Fibroblast of skin of scalp (primary cell): ENCODE measurements at places on chromosomes 16 and 17.

DNA sequence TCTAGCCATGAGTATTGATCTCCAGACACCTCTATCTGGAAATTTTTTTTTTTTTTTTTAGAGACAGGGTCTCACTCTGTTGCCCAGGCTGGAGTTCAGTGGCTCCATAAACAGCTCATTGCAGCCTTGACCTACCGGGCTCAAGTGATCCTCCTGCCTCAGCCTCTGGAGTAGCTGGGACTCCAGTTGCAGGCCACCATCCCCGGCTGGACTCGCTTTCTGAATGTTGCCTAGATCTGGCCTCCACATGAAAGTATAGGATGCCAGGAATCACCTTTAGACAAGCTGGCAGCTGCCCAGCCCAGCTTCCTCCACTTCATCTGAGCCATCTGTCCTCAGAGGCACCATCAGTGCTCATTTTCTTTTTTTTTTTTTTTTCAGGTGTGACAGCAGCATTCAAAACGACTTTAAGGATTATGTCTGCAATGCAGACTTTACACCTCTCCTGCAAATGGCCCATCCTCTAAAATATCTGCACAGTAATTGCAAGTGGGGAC, 6.4 kb upstream of the PRR14 start:
- no peak for DNase-seq

GRCh38 chr16:9235867-9236266, 144.4 kb downstream of the HAPSTR1 start:
- no peak for DNase-seq

DNA sequence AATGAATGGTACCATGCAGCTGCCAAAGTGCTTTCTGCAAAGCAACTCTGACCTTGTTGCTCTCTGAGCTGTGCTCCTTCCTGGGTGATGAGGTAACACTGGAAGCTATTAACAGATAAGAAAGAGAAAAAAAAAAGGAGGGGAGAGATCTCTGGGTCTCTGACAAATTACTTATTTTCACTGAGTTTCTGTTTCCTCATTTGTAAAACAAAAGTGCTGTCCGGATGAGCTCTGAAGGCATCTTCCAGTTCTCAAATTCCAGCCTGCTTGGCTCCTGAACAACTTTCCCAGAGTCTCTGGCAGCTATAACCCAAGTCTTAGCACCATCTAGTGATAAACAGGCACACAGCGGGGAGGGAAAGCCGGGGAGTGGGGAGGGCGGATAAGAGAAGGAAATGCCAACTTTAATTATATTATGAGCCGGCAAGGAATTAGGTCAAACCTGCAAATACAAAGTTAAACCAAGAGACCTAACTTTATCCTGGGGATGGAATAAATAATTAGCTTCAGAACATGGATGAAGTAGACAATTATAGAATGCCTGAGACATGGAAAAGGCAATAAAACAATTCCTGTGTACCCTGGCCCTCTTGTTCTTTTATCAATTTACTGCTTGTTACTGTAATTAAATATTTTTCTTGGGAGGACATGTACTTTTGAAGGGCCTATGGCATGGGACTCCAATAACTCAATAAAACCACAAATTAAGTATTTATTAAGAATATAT, 61.3 kb upstream of the KIFC3 start:
- DNase-seq: peak; percentile 82

GRCh38 chr17:27206447-27206846, 87.5 kb upstream of the WSB1 start:
- no peak for DNase-seq

- DNase-seq: no peak
These were observed 101.1 kb downstream of the MSI2 start for GRCh38 chr17:57357392-57357784.

- DNase-seq: no peak
These were observed 108.6 kb downstream of the CCT6B start for GRCh38 chr17:34852614-34853013.

DNA sequence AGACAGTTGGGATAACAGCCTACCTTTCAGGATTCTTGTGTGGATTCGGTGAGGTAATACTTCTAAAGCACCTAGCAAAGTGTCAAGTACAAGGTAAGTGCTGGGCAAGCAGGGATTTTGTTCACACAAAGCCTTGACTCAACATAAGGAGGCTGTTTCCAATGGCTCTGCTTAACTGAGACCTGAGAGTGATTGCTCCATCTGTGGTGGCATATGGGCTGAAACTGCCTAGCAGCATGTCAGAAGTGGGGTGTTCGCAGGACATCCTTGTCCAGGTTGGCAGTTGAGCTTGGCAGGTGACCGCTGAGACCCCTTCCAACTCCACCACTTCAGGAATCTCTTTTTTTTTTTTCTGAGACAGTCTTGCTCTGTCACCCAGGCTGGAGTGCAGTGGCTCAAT, 19.8 kb downstream of the IL4R start:
- DNase-seq: no peak

DNA sequence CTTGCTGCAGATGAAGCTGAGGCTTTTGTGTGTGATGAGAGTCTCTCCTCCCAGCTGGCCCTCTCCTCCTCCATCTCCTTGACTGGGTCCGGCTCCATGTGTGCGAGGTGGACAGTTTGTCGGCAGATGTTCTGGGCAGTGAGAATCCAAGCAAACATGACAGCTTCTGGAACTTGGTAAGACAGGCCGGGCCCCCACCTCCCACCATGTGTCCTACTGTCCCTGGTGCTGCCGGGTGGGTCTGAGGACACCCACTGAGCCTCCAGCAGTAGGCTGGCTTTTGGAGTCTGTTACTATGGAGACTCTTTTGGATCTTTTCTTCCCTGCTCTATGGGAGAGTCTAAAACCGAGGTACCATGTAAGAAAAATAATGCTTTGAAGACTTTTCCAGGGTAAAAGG, 12.7 kb downstream of the NUP85 start:
- DNase-seq: no peak

DNA sequence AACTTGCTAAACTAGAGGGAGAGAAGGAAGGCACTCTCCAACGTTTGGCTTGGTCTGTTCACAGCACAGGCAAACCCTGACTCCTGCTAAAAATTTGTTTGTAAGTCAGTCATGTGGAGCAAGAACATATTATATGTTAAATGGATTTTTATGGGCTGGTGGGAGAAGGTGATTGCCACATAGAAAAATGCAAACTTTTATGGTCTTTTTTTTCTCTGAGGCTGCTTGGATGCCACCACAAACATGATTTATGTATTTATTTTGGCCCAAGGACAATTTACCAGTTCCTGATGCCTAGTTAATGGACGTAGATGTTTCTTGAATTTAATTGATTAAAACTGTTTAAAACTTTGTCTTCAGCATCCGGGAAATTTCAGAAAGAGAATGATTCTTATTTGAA, 274.2 kb upstream of the MYOCD start:
- DNase-seq: peak; percentile 57

- DNase-seq: no peak
These were observed at the start of gene SMTNL2 for GRCh38 chr17:4584101-4584916. Gene SMTNL2 (plus strand): TSS chr17:4584529. CDS start chr17:4584606, 77 bp downstream.

DNA sequence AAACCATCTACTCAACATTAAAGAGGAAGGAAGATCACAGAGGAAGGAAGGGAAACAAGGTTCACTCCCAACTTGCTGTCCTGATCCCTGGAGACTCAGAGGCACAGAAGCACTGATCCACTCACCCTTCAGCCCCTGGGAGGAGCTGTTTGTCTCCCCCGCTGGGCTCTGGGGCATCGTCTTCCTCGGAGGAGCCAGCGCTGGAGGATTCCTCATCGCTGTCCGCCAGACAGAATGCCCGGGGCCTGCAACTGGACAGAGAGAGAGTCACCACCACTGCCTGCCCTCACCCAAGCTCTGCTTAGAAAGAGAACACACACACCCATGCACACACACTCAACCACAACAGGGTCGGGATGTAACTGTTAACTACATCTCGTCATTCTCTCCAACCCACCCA, 24.8 kb upstream of the ERN1 start:
- DNase-seq: no peak

DNA sequence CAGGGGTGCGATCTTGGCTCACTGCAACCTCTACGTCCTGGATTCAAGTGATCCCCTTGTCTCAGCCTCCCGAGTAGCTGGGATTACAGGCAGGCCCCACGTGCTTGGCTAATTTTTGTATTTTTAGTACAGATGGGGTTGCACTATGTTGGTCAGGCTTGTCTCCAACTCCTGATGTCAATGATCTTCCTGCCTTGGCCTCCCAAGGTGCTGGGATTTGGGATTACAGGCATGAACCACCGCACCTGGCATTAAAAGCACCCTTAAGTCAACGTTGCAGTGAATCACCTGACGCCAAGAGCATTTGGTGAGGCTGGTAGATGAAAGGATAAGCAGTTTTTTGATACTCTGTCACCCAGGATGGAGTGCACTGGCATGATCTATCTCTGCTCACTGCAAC, 59.0 kb downstream of the NDE1 start:
- DNase-seq: no peak
